Left forelimb (tissue), 1 donor: ENCODE measurements at places on chromosomes 1 and 21.

DNA sequence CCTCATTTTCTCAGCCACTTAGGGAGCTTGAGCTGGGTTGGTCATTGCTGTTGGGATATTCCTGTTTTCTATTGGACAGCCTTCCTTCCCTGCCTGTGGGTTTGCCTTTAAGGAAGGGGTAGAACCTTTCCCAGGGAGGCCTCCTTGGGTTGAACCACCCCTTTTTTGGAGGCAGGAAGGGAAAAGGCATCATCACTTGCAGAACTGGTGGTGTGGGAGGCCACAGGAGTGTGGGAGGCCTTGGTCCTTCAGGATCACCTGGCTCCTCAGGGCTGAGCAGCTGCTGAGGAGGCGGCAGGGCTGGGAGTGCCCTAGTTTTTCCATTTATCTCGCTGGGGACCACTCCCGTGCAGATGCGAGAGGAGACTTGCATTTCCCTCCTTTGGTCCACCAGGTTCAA is 667 bp upstream of the CYB561D1 start:
- no peak for DNase-seq

DNA sequence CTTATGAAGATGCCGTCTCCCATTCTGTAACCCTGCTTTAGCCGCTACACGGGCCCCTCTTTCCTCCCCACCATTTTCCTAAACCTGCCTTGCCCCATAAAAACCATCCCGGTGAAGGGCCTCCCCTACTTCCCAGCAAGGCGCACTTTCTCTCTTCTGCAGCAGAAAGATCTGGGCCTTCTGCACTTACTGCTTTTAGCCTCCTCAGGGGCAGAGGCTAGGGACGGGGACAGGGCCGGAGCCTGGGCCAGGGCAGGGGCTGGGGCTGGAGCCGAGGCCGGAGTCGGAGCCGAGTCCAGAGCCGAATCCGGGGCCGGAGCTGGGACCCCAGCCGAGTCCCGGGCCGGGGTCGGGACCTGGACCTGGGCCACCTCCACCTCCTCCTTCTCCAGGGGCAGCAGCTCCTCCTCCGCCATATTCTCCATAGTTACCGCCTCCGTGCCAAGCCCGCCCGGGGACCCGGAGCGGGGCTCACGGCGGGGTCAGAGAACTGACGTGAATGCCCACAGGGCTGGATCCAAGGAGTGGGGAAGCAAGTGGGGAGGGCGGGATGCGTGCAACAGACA is 382 bp downstream of the TRMT1L start:
- DNase-seq: no peak

- no peak for DNase-seq
Measured at GRCh38 chr1:77230051-77230450, 10.8 kb upstream of the PIGK start.

DNA sequence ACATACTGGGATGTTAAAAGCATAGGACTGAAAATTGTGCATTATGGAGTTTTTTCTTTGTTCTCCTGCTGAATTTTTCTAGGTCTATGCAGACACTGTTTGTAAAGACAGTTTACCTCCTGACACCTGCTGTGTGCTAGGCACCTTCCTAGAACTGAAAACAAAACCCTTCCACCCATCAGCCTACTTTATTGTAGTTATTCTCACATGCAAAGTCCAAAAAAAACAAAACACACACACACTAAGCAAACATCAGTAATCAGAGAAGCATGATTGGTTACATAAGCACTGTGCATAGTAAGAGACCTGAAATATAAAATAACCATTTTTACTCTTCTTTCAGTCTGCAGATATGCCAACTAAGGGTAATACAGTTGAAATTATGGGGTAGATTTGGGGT is 195.1 kb downstream of the CRB1 start:
- DNase-seq: no peak

DNA sequence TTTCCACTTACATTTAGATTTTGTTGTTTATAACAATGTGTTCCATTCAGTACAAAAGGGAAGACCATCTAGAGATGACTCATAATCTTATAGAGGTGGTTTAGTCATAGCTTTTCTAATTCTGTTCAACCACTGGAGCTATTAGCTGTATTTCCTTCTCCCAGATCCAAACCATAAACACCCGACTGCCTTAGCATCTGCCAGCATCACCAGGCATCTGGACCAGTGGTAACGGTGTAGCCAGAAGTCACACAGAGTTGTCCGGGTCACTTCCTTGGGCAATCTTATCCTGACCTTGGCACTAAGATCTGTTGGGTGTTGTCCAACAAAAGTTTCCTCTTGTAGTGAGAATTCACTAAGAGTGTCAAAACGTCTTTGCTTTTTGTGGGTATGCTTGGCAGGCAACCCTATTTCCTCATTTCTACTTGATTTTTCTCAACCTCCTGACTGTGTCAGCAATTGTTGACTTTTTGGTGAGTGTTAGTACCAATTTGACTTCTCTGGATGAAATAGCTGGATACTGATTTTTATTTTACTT is 372.1 kb upstream of the B3GALT2 start:
- no peak for DNase-seq

- peak; percentile 71 for DNase-seq
Measured at GRCh38 chr1:230621324-230622030, 20.8 kb upstream of the COG2 start.

- DNase-seq: no peak
Measured at GRCh38 chr1:103180660-103181059, 72.3 kb upstream of the COL11A1 start.

GRCh38 chr1:78410643-78411042 is 80.1 kb upstream of the PTGFR start:
- DNase-seq: no peak

DNA sequence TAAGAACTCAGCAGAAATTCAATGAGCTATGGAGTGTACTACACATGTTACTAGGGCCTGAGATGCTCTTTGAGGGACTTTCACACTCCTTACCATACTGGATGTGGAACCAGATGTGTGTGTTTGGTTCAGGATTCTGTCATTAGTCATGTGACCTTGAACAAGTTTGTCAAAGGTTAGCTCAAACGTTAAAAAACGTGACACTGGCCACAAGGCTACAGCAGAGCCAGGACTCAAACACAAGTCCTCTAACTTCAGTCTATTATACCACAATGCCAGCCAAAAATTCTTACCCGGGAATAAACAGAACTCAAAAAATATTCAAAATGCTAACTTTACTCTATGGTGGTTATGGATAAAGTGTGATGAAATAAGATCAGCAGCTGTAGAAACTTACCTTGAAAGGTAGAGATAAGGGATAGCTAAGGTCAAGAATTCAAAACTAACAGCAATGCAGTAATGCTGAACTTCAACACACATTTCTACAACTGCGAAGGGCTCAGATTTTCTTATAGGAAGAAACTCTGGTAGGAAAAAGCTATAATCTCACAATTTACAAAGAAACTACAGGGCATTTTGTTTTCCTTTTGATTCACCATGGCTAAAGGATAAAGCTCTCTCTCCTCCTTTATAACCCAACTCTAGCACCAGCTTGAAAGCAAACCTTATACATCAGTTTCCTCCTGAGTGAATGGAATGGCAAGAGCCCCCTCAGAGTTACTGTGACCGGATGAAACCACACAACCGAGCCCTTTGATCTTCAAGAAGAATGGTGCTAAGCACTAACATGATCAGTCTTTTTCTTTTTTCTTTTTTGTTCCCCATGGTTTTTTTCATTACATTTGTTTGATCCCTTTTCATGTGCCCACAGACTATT is 233.9 kb downstream of the SLC45A1 start:
- DNase-seq: no peak

DNA sequence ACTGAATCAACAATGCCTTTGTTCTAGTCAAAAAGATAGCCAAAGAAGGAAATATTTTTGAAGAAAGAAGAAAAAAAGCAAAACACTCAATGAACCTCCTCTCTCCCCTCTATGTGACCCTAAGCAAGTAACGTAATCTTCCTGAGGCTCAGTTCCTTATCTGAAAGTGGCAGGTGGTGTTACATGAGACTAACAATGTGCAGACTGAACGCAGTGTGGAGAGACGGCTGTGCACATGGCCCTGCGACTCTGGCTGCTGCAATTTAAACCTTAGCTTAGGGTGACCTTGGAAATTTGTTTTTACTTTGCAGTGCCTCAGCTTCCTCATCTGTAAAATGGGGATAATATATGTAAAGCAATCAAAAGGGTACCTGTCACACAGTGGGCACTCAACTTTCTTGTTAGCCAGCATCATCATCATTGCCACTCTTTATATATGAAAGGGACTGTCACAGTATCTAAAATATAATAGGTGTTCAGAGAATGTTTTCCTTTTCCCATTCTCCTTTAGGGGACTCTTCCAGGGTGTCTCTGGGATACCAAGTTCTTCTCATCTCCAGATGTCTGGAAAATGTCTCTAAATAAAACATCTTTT is 100.1 kb upstream of the JUN start:
- no peak for DNase-seq

DNA sequence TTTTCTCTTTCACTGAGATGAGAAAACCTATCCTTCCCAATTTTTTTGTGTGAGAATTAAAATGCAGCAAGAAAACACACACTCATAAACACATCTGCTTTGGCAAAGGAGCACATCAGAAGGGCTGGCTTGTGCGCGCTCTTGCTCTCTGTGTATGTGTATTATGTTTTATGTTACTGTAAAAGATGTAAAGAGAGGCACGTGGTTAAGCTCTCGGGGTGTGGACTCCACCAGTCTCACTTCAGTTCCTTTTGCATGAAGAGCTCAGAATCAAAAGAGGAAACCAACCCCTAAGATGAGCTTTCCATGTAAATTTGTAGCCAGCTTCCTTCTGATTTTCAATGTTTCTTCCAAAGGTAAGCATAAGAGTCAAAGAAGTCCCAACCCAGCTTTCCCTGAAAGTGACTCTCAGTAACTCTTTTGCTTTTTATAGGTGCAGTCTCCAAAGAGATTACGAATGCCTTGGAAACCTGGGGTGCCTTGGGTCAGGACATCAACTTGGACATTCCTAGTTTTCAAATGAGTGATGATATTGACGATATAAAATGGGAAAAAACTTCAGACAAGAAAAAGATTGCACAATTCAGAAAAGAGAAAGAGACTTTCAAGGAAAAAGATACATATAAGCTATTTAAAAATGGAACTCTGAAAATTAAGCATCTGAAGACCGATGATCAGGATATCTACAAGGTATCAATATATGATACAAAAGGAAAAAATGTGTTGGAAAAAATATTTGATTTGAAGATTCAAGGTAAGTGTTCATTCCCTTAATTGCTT is at the start of gene CD2:
Gene CD2 (plus strand): TSS at position 233 of the 780 bp plus-strand sequence. CDS start 63 bp downstream, at position 296.
- DNase-seq: no peak

DNA sequence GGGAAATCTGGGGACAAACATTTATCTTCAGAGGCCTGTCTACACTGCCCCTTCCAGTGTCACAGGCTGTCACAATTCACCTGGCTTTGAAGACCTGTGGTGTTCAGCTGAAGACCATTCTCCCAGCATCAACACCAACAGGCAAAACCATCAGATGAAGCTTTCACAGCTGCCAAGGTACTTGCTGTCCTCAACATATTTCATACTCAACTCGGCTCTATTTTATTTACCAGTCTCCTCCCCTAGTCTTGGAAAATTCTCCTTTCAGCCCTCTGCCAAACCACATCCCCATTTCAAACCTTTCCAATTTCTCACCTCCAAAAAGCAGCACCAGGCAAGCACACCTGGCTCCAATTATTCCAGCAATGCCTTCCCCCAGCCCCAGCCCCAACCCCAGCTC is 108.8 kb downstream of the TGFBR3 start:
- DNase-seq: no peak

DNA sequence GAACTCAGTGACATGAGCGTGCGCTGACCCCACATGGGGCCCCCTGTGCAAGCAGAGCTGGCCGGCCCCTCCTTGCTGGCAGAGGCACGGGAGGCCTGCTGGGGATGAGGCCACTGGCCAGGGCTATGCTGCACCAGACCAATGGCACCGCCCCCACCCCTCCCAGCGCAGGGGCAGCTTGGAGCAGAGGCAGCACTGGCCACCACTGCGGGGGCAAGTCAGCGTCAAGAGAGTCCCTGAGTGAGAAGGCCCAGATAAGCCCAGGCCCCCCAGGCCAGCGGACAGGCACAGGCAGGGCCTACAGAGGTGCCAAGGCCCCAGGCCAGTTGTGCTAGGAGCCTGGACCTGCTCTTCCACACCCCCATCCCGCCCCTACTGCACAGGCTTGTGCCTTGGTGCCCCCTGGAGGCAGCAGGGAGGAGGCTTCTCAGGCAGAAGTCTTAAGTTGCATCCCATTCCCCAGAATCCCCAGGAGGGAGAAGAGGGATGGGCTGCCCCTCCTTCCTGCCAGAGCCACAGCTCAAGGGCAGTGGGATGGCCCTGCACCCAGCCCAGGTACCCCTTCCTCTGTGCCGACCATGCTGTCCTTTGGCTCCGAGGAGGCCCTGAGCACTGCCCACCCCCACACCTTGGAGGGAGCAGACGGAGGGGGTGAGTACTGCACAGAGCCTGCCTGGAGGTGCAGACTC is 35.8 kb downstream of the EPHX1 start:
- peak; percentile 77 for DNase-seq

DNA sequence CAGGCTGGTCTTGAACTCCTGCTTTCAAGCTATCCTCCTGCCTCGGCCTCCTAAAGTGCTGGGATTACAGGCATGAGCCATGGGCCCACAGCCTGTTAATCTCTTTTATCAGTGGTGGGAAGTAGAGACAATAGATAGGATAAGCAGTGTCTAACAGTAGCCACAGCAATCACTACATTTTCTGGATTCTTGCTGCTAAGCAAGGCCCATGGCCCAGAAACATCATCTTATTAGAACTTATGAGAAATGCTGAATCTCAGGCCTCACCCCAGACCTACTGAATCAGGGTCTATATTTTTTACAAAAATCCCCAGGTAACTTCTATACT is 29.7 kb downstream of the IGFN1 start:
- DNase-seq: peak; percentile 14

DNA sequence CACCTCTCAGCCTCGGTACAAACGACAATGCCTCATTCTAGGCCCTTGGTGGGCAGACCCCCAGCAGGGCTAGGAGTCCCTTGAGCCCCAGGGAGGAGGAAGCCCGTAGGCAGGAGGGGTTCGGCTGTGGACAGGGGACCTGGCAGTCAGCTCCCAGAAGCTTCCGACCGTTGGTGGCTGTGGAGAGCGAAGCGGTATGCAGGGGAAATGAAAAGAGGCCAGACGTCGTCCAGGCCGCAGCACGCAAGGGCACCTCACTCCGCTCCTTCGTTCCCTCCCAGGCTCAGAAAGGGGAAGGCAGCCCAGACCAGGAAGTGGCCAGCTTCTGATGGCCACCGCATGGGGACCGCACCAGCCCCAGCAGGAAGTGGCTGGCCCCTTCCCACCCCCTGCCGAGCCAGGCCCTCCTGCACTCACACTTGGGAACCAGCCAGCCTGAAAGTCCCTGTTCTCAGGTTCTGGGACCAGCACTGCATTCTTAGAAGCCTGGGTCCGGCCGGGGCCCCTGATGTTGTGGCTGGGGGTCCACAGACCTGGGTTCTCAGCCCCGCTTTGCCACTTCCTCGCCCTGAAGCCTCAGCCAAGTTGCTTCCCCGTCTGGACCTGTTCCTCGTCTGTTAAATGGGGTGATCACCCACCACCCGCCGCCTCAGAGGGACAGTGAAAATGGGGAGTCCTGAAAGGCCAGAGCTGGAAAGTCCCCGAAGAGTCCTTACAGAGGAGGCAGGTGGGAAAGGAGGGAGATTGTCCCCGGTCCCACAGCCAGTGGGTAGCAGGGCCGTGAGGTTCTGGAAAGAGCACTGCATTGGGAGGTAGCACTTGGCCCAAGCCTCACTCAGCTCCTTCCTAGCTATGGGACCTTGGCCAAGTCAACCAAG is 104.0 kb upstream of the RUNX3 start:
- no peak for DNase-seq
